RPMI7951 (cell line): ENCODE measurements at places on chromosomes 2 and 18. TPM values are rescaled to one million over a fixed set of nuclear protein-coding genes. Genes with fewer than 3 reads are reported as not detected.

DNA sequence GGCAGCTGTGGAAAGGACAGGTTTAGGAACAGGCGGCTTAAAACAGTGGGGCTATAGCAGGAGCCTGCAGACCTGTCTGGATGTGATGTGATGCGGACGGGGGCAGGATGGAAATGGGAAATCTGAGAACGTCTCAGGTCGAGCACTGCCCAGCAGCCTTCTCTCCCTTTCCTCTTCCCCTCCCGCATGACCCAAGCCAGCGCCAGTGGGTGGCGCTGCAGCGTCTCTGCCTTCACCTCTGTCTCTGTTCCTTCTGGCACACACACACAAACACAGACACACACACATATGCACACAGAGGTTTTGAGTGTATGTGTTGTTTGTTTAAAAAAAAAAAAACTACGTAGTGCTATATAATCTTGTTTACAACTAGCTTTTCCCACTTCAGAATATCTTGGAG, 82.0 kb upstream of the SLC66A3 start:
- DNase-seq, result peak; percentile 52

GRCh38 chr2:70212298-70212932, 21.6 kb upstream of the C2orf42 start:
- DNase-seq, result no peak

GRCh38 chr2:61887717-61888266, 664 bp downstream of the CCT4 start:
- DNase-seq, result peak; percentile 41

- no peak for DNase-seq
Measured at GRCh38 chr2:212237350-212238095, 301.1 kb downstream of the ERBB4 start.

DNA sequence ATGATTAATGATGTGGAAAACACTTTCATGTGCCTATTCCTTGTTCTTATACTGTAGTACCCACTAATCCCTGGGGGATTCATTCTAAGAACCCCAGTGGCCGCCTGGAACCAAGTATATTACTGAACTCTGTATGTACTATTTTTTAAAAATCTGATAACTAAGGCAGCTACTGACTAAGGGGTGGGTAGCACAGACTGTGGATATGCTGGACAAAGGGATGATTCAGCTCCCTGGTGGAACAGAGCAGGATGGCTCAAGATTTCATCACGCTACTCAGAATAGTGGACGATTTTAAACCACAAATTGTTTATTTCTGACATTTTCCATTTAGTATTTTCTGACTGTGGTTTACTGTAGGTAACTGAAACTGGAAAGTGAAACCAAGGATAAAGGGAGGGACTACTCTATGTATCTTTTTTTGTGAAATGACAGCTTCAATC, 41.8 kb upstream of the CDC42EP3 start:
- DNase-seq, result peak; percentile 95

- no peak for DNase-seq
Measured at GRCh38 chr2:181468811-181469210, 11.6 kb downstream of the ITGA4 start.

- DNase-seq, result no peak
Measured at GRCh38 chr18:25061395-25061794, 290.6 kb downstream of the ZNF521 start.

DNA sequence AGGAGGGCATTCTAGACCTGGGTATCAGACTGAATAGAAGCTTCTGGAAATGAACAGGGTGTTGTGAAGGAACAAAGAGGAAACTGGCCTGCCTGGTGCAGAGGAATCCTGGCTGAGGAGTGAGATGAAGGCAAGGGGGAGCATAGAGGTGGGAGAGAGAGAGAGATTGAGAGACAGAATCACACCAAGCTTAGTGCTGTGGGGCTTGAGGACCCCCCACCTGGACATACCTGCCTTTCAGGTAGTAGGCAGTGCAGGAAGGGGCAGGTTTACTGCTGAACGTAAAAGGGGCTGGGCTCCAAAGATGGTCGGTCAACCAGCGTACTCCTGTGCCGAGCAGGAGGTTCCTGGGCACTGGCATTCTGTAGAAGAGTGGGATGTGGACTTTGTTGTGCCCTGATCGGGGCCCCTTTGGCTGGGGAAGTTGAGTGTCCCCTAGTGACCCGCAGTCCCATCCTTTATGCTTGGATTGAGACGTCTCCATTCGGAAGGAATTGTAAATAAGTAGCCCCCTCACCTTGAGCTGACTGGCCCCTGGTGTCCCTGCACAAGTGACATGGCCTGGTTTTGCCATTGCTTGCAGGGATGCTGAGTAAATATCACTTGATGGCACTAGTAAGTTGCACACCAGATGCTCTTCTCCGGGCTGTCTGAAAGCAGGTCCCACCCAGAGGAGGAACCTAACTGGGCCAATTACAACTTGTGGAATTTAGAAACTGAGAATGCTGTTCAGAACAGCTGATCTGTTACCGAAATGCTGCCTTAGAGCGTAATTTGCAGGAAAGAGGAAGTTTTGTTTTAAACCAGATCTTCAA, 1.4 kb downstream of the UBE2F start:
- DNase-seq, result peak; percentile 28

- DNase-seq, result no peak
Measured at GRCh38 chr2:5594249-5594695, 97.9 kb upstream of the SOX11 start.

DNA sequence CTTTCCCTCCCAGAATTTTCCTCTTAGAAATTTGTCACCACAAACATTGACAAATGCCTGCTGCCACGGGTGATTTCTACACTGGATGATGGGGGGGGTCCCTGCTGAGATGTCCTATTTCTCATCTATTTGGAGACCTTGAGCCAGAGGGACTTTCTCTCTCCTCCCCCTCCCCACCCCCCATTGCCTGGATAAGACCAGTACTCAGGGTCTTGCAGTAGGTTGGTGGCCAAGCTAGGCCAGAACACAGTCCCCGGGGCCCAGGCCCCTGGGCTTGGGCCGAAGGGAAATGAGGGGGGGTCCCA, 560 bp upstream of the DUSP2 start:
- no peak for DNase-seq

GRCh38 chr2:230658877-230659652, 53.6 kb upstream of the CAB39 start:
- DNase-seq, result no peak

DNA sequence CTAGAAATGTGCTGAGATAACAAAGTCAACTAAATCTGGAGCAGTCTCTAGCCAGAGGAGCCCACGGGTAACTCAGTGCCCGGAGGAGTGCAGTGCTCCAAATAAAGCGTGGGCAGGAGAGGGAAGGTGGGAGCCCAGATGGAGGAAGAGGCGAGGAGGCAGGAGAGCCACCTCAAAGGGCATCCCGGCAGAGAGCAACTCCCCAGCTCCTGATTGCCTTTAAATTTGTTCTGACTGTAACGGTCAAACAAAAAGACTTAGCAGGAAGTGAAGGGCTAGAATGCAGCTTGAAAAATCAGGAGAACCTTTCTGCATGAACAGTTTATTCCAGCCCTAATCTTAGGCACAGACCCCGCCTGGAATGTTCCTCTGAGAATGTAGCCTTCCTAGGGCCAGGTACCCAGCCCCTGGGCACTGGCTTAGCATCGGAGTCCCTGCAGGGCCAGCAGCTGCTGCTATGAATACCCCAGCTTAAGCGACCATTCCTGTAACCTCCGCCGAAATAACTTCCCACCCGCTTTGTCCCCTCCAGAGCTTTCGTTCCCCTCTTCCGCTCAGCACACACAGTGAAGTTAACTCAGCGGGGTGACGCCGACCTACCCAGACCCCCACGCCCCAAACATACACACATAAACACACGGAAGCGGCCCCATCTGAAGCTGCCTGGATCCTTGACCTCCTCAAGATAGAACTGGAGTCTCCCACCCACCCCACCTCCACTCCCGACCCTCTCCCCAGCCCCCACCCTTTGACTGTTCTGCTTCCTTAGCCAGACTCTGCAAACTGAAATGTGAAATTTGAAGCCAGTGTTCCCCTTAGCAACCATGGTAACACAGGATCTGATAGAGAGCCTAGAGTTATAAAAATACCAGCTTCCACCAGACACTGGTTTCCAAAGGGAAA, 123.2 kb downstream of the SMAD7 start:
- DNase-seq, result peak; percentile 58

DNA sequence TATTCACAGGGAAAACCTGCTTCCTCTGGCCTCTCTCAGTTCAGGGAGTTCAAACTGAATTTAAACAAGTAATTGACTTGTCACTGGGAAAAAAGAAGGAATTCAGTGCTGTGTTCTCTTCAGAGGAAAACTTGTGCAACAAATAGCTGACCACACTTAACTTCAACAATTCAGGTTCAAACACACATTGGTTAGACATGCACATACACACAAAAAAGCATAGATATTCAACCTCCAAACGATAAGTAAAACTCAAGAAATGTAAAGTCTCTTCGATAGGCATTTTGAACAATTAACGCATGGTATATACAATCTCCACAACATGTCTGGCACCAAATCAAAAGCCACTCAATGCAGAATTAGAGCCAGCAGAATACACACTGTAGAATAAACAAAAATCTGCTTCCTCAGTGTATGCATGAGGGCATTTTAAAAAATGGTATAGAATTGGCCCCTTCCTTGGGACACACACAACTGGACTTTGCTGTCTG, 269.0 kb downstream of the TCF4 start:
- DNase-seq, result no peak

- no peak for DNase-seq
Measured at GRCh38 chr18:6638447-6638846, 91.1 kb upstream of the ARHGAP28 start.

DNA sequence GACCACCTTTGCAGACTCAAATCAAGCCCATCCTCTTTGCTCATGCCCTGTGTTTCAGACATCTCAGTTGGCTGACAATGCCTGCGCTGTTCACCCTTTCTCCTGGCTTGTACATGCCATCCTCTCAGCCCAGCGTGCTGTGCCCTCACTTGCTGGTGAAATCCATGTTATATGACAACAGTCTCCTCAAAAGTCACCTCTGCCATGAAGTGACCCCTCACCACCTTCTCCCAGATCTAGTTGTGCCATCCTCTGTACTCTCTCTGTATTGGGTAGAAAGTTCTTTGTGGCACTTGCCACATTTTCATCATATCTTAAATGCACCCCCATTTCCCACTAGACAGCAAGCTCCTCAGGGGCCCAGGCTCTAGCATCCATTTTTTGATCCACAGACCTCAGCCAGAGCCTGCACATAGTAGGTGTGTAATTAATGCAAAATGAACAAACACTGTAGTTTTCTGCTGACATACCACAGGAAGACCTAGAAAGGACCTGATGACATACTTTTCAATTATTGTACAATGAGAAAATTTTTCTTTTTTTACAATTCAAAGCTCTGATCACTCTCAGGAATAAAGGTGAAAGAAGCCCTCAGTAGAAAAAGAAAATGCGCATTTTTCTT, 22.8 kb downstream of the ZEB2 start:
- no peak for DNase-seq

- DNase-seq, result no peak
Measured at GRCh38 chr18:75100832-75101630, 107.9 kb downstream of the PTGR3 start.

DNA sequence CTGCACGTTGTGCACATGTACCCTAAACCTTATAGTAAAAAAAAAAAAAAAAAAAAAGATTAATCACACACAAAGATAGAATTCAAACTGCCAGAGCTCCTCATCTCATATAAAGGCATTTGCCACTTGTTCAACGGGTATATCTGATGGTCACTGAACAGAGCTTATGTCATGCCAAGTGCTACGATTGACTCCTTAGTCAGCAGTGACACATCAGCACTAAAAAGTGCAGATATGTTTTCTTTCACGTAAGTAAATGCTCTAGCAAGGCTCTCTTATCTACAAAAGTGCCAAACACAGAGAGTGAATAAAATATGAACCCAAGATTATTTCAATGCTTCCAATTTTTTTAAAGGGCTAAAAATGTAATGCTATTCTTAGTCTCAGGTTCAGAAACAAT, 1.1 kb downstream of the LMAN1 start:
- DNase-seq, result peak; percentile 61

- DNase-seq, result no peak
Measured at GRCh38 chr2:134099273-134099672, 154.6 kb upstream of the MGAT5 start.

DNA sequence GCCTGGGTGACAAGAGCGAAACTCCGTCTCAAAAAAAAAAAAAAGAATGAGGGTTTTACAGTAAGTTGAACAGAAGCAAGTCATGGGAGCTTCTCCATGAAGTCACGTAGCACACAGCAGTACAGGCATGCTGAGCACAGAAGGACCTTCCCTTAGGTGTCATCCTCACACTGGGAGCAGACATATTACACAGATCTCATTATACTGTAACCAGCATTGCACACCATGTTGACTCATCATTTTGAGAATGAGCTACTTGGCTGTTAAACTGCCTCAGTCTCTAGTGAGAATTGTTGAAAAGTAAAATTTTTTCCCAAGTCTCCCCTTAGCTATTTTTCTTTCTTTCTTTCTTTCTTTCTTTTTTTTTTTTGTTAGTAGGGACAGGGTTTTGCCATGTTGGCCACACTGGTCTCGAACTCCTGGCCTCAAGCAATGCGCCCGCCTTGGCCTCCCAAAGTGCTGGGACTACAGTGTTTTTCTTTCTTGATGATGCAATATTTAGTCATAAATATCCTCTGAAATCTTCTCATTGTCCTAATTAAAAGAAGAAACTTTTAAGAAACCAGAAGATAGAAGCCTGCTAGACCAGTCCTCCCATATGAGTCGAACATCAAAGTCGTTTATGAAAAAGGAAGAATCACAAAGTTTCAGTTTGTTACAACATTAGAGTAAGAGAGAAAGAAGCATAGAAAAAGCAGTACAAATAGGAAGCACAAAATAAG, 37.9 kb upstream of the PPP1CB start:
- DNase-seq, result peak; percentile 64

DNA sequence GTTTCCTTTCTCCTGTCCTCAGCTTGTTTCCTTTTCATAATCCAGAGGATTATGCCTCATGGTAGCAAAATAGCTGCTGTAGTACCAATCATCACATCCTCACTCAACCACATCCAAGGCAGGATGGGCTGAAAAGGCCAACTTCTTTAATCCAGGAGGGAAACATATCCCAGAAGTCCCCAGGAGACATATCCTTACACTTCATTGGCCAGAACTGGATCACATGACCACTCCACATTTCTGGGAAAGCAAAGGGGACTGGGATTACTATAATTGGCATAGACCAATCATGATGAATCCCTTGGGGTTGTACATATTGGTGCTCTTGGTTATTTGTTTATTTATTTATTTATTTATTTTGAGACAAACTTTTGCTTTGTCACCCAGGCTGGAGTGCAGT, 54.0 kb upstream of the LYPD6B start:
- no peak for DNase-seq

Gene LHCGR
- total RNA-seq, result not detected in 2 replicates

Gene REG1B
- total RNA-seq, result not detected in 2 replicates

Gene C2orf15
- 0.24 TPM in 1 of 2 replicates, not detected in the other for total RNA-seq

Gene LAMA3
- 0.49 and 2.9 TPM in 2 replicates for total RNA-seq

Gene MAB21L4
- not detected in 2 replicates for total RNA-seq

Gene KCNE4
- 13.8 and 16.4 TPM in 2 replicates for total RNA-seq

Gene CRYGD
- not detected in 2 replicates for total RNA-seq

Gene LRP2
- total RNA-seq, result not detected in 2 replicates

Gene CXXC1
- total RNA-seq, result 15.7 and 20.9 TPM in 2 replicates

Gene HAAO
- not detected in 2 replicates for total RNA-seq

Gene REV1
- total RNA-seq, result 13.7 and 18.0 TPM in 2 replicates

Gene ALLC
- total RNA-seq, result not detected in 2 replicates

Gene INHBB
- total RNA-seq, result 0.24 TPM in 1 of 2 replicates, not detected in the other

Gene SERPINB4
- not detected in 2 replicates for total RNA-seq

Gene DOCK10
- 42.8 and 45.6 TPM in 2 replicates for total RNA-seq

Gene CDH7
- total RNA-seq, result not detected in 2 replicates

Gene TTC21B
- 23.7 and 27.0 TPM in 2 replicates for total RNA-seq
